ENCODE measurements at places on chromosomes 13 and 19.

GRCh38 chr19:39846678-39847486, 703 bp upstream of the FBL start:
- DNase-seq, result no peak

GRCh38 chr19:57537953-57538547, 10.9 kb downstream of the ZNF549 start:
- no peak for DNase-seq

- no peak for DNase-seq
Observed at GRCh38 chr19:47661611-47662010, 51.6 kb upstream of the EHD2 start.

- no peak for DNase-seq
Observed at GRCh38 chr13:67130444-67130843, 99.7 kb downstream of the PCDH9 start.

- no peak for DNase-seq
Observed at GRCh38 chr13:20686863-20687579, 16.5 kb upstream of the IL17D start.

GRCh38 chr13:95497381-95497807, 55.1 kb upstream of the CLDN10 start:
- no peak for DNase-seq

- no peak for DNase-seq
Observed at GRCh38 chr19:4053423-4054324, 13.0 kb downstream of the ZBTB7A start.

GRCh38 chr13:50613356-50613831, 230.1 kb downstream of the DLEU7 start:
- DNase-seq, result no peak

- no peak for DNase-seq
Observed at GRCh38 chr13:75383064-75383715, 98.8 kb downstream of the TBC1D4 start.

GRCh38 chr19:55623561-55623960, 805 bp downstream of the ZNF784 start:
- DNase-seq, result no peak

- no peak for DNase-seq
Observed at GRCh38 chr19:55477905-55478304, 1.5 kb downstream of the ZNF628 start.

- DNase-seq, result no peak
Observed at GRCh38 chr13:47277774-47278173, 380.9 kb upstream of the HTR2A start.

DNA sequence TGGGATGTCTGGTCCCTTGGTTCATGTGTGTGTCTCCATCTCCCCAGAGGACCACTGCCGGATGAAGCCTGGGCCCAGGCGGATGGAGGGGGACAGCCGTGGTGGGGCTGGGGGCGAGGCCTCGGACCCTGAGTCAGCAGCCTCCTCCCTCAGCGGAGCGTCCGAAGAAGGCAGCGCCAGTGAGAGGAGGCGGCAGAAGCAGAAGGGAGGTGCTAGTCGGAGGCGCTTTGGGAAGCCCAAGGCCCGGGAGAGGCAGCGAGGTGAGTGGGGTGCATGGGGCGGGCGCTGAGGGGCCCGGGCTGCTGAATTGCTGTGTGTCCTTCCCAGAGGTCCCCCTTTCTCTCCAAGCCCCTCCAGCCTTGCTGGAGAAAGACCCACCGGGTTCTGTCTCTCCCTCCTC, 3.2 kb downstream of the CCDC106 start:
- DNase-seq, result no peak

- DNase-seq, result no peak
Observed at GRCh38 chr19:16077984-16078758, 1.9 kb downstream of the TPM4 start.

GRCh38 chr13:81493144-81493543, 1152.2 kb upstream of the SPRY2 start:
- DNase-seq, result peak; percentile 50

- peak; percentile 1 for DNase-seq
Observed at GRCh38 chr19:18519962-18520847, 1.7 kb downstream of the ELL start.

- no peak for DNase-seq
Observed at GRCh38 chr13:77118134-77118533, 91.2 kb upstream of the FBXL3 start.

DNA sequence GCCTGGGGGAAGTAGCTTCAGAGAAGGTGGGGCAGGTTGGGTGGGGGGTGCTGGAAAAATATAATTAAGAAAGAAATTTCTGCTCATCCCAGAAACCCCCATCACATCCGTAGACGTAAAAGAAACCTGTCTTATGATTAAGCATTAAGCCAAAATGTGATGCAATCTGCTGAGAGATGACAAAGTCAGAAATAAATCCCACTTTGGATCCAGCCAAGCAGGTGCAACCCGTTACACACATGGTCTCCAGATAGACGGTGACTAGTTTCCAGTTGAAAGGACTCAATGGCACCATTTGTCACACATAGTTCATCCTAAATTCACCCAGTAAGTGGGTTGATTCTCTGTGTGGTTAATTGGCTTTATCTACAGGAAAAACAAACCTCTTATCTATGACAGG, 34.1 kb downstream of the PSG5 start:
- no peak for DNase-seq

DNA sequence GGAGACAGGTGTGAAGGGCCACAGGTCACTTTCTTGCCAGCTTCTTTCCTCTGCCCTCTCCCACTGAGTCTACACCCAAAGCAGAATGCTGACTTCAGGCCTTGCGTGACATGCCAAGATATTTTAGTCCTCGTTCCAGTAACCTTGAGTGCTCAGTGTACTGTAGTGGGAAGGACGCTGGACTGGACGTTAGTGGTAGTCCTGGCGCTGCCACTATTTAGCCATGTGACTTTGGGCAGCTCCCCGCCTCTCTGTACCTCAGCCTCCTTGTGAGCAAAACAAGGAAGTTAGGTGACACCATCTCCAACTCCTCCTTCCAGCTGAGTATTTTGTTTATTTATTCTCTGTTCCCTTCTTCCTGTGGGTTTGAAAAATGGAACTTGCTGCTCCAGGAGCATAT, 86.1 kb downstream of the FRY start:
- DNase-seq, result no peak

GRCh38 chr13:24257497-24257896, 51.9 kb upstream of the C1QTNF9 start:
- no peak for DNase-seq

- DNase-seq, result no peak
Observed at GRCh38 chr13:103573446-103573845, 507.2 kb upstream of the SLC10A2 start.

GRCh38 chr19:3642987-3643673, 16.5 kb upstream of the CACTIN start:
- DNase-seq, result no peak

- no peak for DNase-seq
Observed at GRCh38 chr13:78659732-78660494, 958 bp upstream of the OBI1 start.

DNA sequence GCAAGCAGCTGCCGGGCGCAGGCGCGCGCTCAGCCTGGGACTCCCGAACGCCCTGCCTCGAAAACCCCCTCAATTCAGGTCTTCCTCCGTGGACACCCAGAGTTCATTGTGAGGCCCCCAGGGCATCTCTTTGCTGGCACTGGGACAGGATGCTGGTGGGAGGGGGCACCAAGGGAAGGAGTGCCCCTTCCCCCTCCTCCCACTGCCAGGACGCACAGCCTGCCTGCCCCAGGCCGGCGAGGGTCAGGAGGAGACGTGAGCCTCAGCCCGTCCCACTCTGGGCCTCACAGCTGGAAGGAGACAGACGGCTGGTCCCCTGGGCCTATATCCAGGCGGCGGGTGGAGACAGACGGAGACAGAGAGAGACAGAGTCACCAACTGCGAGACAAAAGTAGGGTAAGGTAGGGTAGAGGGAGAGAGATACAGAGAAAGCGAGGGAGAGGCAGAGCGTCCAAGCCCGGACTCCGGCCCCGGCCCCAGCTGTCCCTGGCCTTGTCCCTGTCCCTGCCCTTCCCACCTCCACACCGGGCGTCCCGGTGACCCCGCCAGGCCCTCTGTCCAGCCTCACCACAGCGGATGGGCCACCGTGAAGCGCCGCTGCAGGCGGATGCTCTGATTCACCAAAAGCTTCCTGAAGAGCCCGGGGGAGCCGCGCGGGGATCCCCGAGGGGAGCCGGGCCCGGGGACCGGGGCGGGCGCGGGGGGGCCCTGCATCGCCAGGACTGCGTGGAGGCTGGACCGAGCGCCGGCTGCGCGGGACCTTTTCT, at the start of gene PDE4C:
PDE4C (minus strand) TSS at position 737 of the 767 bp plus-strand sequence; CDS start at position 714, 23 bp downstream.
- no peak for DNase-seq

DNA sequence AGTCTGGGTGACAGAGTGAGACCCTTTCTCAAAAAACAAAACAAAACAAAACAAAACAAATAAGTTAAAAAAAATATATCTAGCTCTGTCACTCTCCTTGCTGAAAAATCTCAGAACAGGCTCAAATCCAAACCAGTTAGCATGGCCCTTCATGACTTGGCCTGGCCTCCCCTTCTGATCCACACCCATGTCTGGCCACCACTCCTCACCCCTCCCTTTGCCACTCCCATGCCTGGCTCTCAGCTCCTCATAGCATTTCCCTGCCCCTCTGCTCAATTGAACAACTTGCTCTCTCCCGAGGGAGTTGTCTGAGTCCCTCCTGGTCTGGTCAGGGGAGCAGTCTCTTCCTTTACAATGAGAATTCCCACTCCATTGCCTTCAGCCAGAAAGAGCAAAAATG, 4.0 kb upstream of the GSX1 start:
- DNase-seq, result no peak

- no peak for DNase-seq
Observed at GRCh38 chr13:113631341-113632095, 26.5 kb downstream of the ATP4B start.

- no peak for DNase-seq
Observed at GRCh38 chr19:3095441-3096191, 1.5 kb downstream of the GNA11 start.
